ENCODE measurements at places on chromosomes 5 and 9. TPM values are rescaled to one million over a fixed set of nuclear protein-coding genes. Genes with fewer than 3 reads are reported as not detected.
A peak's percentile ranks its signal among the peaks of the same experiment; 100 is the strongest.

DNA sequence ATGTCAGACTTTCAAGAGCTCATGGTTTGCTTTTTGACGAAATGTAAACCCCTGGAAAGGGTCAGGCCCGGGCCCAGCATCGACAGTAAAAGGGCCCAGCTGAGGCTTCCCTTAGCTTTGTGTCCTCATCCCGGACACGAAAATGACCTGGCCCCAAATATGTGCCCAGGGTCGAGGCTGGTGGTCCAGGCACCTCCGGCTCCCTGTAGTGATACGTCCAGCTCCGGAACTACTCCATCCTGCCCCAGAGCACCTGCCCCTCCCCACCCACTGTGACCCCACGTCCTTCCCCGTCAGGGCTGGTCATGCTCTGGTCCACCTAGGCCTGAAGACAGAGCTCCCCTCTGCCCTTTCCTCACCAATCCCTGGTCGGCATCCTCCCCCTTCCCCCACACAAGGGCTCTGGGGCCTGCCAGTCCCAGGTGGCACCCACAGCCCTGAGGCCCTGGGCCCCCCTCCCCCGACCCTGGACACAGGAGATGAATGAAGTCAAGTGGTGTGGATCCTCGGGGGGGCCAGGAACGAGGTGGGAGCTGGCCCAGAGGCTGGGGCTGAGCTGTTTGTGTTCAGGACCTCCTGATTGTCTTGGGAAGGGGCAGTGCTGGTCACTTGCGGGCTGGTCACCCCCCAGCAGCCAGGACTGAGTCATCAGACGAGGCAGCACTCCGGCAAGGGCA is 6.2 kb downstream of the OBP2A start:
- DNase-seq: no peak

DNA sequence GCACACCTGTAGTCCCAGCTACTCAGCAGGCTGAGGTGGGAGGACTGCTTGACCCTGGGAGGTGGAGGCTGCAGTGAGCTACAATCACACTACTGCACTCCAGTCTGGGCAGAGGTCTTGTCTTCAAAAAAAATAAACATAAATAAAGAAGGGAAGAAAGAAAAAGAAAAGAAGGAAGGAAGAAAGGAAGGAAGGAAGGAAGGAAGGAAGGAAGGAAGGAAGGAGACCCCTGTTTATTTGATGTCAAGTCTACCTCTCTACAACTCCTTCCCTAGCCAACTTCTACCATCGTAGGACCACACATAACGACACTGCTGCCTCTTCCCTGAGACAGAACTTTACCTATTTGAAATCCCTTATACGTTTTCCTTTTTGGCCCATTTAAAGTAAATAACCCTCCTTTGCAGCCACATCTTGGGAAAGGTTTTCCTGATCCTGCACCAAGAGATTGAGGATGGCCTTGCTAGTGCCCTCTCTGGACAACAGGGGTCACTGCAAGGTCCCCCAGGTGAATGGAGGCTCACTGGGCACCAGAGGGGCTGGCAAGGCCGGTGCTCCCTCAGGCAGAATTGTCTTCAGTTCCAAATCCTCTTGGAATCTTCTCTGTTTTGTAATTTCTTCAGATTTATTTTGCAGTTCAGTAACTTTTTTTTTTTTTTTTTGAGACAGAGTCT is 10.5 kb downstream of the RPS14 start:
- no peak for DNase-seq

DNA sequence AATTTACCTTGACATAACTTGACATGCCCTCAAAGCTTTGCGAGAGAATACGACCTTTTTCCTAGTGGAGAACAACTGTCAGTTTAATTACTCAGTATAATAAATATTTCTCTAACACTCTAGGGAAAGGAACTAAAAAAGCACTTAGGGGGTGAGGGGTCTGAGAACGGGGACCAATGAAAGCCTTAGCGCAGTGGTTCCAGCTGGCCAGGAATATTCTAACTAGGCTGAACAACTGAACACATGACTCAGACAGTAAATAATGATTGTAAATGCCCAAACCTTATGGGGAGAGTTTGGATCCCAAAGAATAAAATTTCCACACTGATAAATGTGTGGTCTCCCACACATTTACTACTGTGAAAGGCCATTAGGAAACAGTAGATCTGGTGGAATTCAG is 14.9 kb downstream of the MYO10 start:
- no peak for DNase-seq

- no peak for DNase-seq
Measured at GRCh38 chr5:14342306-14342705, 199.2 kb downstream of the TRIO start.

DNA sequence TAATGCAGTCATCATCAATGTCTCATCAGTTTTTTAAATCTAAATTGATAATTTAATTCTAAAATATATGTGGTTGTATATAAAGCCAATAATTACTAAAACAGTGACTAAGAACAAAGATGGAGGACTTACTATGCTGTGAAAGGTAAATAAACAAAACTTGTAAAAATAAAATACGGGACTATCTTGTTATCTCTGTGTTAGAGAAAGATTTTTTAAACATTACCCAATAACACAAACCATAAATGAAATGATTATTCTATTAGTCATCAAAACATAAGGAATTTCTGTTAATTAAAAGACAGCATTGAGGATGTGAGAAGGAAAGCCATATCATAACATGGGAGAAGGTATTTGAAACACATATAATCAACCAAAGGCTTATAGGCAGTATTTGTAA is 226.2 kb upstream of the SMC2 start:
- DNase-seq: no peak

DNA sequence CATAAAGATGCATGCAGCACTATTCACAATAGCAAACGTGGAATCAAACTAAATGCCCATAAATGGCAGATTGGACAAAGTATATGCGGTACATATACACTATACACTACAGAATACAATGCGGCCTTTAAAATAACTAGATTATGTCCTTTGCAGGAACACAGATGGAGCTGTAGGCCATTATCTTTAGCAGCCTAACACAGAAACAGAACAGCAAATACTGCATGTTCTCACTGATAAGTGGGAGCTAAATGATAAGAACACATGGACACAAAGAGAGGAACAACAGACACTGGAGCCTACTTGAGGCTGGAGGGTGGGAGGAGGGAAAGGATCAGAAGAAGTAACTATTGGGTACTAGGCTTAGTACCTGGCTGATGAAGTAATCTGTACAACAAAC is 758.2 kb downstream of the TLE1 start:
- no peak for DNase-seq

DNA sequence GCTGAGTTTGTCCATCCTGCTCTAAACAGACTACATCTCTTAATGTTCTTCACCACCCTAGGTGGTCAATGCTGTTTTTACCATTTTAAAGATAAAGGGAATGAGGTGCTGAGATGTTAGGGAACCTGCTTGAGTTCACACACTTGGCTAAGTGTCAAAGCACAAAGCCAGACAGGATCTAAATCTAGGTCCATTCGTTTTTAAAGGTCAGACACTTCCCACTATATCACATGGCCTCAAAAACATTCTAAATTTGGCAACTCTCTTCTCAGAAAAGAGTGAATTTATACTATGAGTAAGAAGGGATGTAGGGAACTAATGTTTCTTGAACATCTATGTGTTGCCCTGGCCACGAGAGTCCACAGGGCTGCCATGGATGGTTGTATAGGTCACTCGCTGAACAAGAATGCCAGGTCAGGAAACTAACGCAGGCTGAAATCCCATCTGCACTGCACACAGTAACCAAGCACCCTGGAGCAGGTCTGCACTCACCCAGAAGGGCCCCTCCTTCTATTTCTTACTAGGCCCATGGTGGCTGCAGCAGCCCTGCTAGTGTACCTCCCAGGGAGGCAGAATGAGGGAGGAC is 213.0 kb downstream of the SPOCK1 start:
- no peak for DNase-seq

GRCh38 chr9:79210541-79211243 is 361.1 kb upstream of the TLE4 start:
- DNase-seq: no peak

GRCh38 chr5:68538814-68539420 is 323.4 kb downstream of the PIK3R1 start:
- no peak for DNase-seq

DNA sequence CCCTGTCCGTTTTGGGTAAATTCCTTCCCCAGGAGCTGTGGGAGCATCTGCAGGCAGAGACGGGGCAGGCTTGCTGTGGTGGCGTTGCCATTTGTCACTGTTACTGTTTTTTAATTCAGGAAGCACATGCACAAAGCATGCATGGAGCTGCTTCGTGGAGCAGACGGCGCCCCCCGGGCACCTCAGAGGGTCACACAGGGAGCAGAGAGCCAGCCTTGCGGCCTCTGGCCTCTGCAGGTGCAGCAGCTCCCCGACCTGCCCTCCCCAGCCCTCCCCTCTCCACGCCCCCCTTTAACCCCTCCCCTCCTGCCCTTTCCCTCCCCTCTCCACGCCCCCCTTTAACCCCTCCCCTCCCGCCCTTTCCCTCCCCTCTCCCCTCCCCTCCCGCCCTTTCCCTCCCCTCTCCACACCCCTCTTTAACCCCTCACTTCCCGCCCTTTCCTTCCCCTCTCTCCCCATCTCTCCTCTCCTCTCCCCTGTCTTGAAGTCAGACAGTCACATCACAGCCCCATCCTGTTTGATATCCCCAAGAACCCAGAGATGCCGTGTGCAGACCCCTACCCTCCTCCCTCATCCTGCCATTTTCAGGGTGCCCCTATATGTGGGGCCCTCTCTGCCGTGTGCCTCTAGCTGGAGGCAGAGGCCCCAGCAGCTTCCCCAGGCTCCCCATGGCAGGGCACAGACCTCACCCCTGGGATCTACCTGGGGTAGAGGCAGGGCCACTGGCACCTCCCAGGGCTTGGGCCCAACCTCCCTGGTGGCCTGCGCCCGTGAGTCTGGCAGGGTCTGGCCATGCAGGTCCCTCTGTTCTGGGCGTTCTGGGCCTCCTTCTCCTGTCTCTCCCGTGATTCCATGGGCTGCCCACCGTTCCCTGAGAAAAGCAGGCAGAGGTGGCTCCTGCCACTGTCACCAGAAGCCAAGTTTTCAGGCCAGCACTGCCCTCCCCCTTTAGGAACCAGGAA is 29.6 kb upstream of the UBAC1 start:
- no peak for DNase-seq

GRCh38 chr5:135105105-135105484 is 71.1 kb upstream of the PITX1 start:
- no peak for DNase-seq

- DNase-seq: no peak
Measured at GRCh38 chr9:109108318-109108717, 11.4 kb downstream of the TMEM245 start.

- peak; percentile 93 for DNase-seq
Measured at GRCh38 chr9:129334105-129334935, 156.3 kb upstream of the IER5L start.

DNA sequence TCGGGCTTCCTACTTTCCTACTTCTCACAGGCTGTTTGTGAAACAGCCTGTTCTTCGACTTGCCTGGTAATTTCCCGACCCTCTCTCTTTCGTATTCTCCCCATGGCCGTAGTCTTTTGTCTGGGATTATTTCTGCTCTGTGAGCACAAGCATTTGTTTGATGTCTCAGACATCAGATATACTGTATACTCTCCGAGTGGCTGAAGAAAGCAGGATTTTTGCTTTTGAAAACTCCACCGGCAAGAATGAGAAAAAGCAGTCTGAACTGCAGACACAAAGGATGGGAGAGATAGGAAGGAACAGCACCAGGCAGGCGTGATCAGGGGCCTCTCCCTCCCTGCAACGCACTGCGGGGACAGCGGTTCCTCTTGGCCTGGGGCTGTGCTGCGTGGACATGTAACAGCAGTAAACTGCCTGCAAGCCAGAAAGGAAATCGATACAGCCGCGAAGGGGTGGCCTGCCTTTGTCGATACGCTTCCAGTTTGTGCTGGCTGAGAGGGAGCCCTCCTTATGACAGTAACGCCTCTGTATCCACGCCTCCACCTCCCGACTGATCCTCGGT is 313.9 kb upstream of the TLE4 start:
- no peak for DNase-seq

DNA sequence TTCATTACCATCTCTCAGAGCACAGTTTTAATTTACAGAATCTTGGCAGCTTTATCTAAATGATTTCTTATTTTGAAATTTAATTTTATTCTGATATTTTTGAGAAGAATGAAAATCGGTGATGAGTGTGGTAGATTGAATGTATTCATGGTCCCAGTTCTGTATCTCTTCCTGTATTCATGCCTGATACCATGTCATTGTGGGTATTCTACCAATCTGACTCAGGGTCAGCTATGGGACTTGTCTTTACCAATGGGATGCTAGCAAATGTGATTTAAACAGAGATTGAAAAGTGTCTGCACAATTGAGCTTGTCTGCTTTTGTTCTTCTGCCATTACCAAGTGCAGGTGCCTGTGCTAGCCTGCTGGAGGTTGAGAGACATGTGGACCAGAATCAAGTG is 17.8 kb upstream of the ZNF618 start:
- no peak for DNase-seq

DNA sequence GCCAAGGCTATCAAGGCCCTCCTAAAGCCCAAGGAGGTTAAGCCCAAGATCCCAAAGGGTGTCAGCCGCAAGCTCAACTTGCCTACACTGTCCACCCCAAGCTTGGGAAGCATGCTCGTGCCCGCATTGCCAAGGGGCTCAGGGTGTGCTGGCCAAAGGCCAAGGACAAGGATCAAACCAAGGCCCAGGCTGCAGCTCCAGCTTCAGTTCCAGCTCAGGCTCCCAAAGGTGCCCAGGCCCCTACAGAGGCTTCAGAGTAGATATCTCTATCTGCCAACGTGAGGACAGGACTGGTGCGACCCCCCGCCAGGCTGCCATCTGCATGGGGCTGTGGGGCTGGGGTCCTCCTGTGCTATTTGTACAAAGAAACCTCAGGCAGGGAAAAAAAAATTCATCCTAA is 3.3 kb downstream of the HOMER1 start:
- DNase-seq: peak; percentile 24

DNA sequence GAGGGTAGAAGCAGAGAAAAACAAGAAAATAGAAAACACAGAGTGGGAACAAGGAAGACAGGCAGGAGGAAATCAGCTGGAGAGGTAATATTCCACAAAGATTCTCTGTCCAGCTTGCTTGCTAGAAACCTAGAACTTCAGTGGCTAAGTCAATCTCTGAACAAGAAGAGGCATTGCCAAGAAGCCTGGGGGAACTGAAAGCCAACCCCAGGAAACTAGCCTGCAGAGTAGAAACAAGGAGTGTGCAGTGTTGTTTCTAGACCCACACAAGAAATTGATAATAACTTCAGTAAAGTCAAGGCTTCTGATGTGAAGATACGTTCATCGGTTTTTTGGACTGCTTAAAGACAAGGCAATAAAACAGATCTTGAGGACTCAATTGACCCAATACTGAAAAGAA is 234.5 kb upstream of the MAP3K1 start:
- DNase-seq: no peak

DNA sequence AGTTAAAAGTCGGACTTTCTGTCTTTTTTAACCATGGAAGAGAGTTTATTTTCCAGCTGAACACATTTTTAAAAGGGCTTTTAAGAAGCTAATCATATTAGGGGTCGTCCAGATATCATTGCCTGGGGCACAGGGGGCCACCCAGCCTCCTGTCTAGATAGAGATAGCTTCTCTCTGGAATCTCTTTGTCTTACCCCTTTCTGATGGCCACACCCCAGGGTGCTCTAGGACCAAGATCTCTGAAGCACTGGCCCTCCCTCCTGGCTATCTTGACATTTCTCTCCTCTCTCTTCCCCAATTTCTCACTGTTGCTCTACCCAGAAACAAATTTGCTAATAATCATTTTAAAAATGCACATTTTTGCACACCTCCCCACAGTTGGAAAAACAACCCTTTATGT is 204.4 kb downstream of the NXNL2 start:
- DNase-seq: no peak

CARD6 gene
- 6.1 TPM for total RNA-seq

BARHL1 gene
- total RNA-seq: not detected

NDUFAF2 gene
- 37.6 TPM for total RNA-seq

ZDHHC12 gene
- total RNA-seq: 6.3 TPM

DIPK1B gene
- total RNA-seq: 21.4 TPM

IFNA17 gene
- not detected for total RNA-seq

PCDHGB1 gene
- total RNA-seq: 5.7 TPM

SOX30 gene
- 0.08 TPM for total RNA-seq
